ENCODE measurements at places on chromosomes 3 and 15. TPM values are rescaled to one million over a fixed set of nuclear protein-coding genes. Genes with fewer than 3 reads are reported as not detected.

DNA sequence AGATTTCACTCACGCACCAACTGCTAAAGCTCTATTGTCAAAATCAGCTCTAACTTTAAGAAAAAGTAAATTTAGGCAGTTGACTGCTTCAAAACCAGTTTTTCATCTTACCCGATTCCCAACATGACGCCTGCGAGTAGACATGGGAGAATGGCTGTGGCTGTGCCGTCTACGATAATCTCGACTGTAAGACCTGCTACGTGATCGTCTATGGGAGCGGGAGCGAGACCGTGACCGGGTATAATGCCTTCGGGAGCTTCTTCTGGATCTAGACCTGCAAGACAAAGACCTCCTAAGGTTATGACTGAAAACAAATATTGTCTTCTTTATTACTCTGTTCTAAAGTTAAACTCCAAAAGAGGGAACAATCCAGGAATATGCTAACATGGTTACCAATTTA, 12.5 kb downstream of the TRA2B start:
- DNase-seq: no peak

DNA sequence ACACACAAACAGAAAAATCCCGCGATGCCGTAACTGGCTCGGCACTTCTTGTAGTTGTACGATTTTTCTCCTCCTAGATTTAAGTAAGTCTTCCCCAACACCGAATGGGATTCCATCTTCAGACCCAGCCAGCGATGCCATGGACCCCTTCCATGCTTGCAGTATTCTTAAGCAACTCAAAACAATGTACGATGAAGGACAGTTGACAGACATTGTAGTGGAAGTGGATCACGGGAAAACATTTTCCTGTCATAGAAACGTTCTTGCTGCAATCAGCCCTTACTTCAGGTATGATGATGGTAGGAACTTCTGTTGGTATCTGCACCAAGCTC, 763 bp downstream of the KBTBD8 start:
- DNase-seq: no peak

- DNase-seq: no peak
These were observed 116.0 kb downstream of the GMNC start for GRCh38 chr3:190746531-190746930.

DNA sequence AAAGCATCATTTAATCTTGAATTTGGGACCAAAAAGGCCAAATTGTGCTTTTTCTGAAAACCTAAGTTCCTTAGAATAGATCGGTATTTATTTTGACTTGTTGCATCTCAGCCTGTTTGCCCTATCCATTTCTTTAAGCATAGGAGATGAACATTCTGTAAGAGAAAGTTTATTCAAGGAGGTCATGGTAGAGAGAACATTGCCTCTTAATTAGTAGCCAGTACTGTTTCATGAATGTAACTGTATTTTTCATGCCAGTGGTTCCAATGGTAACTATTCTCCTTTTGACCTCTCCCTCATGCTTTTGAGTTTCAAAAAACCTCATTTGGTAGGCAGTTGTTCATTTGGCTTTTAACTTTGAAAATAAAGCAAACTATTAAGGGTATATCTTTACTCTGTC, 55.4 kb downstream of the ARMC8 start:
- DNase-seq: no peak

DNA sequence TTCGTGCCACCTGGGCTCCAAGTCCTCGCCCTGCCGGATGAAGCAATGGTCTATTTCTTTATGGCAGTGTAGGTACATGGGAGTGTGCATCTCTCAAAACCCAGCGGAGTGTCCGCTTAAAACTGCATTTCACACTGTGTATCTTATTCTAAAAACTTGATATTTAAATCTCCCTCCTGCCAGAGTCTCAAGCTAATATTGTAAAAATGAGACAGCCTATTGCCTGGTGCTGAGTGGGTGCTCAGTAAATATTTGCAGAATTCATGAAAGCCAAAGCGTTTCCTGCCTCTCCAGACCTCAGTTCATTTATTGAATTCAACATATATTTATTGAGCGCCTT, 330 bp upstream of the TBC1D2B start:
- no peak for DNase-seq

Gene ANKUB1
- not detected for total RNA-seq

Gene C2CD4A
- 0.20 TPM for total RNA-seq

Gene PTH1R
- not detected for total RNA-seq

Gene GOLGA8J
- not detected for total RNA-seq

Gene ANKRD63
- not detected for total RNA-seq

Gene ZBTB38
- 77.9 TPM for total RNA-seq

Gene TLR9
- total RNA-seq: not detected

Gene ZDHHC23
- 8.8 TPM for total RNA-seq

Gene MCF2L2
- total RNA-seq: not detected
